Urinary bladder (tissue), 4 donors: ENCODE measurements at places on chromosomes 7 and 10. TPM values are rescaled to one million over a fixed set of nuclear protein-coding genes. Genes with fewer than 3 reads are reported as not detected.

- no peak for DNase-seq
Measured at GRCh38 chr10:107118866-107119265, 45.6 kb downstream of the SORCS1 start.

- no peak for DNase-seq
Measured at GRCh38 chr10:131490991-131491594, 179.6 kb upstream of the TCERG1L start.

- no peak for DNase-seq
Measured at GRCh38 chr7:65980478-65981250, 1.3 kb downstream of the GUSB start.

GRCh38 chr7:71193099-71193810 lies 61.3 kb downstream of the GALNT17 start:
- no peak for DNase-seq

DNA sequence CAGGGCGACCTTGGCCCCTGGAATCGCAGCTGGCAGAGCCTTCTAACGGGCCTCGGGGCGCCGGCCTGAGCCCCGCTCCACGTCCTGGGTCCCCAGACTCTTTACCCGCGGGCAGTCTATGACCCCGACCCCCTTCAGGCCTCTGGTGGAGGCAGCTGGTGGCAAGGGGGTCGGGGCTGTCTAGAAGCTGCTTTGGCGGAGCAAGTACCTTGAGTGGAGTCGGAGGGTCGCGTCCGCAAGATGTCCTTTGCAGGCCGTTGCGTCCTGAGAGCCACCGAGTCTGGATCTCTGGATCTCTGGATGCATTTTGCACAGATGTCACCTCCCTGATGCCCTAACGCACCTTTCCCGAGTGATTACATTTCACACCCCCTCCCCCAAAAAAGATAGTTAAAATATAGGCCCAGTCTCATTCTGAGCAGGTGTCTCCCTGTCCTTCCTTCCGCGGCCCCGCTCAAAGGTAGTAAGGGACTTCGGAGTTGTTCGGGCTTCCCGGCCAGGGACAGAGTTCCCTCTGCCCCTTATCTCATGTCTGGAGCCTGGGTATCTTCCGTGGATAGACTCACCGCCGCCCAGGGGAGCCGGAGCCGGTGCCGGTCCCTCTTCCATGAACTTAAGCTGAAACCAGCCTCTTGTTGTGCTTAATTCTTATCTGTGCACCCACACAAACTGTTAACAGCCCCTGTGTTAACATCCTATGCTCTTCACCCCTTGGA lies 457 bp downstream of the ACADSB start:
- DNase-seq: no peak

GRCh38 chr10:4541292-4541691 lies 284.7 kb upstream of the AKR1E2 start:
- no peak for DNase-seq

- DNase-seq: no peak
Measured at GRCh38 chr10:42962902-42963231, 114.0 kb upstream of the RET start.

- no peak for DNase-seq
Measured at GRCh38 chr7:70797109-70797514, 334.8 kb upstream of the GALNT17 start.

DNA sequence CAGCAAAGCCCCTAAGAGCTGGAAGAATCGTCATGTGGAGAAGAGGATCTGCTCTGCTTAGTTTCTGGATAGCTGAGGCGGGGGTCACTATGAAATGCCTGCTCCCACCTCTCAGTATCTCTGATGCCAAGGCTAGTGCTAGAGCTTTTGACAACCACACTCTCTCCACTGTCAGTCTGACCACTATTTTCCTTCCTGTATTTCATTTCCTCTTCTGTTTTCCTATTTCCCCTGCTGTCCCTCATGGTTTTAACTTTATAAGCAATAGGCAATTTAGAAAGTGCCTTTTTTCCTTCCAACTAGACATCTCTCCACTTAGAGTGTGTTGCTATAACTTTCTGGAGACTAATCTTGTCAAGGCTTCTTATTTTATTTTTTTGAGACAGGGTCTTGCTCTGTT lies 23.6 kb downstream of the C7orf57 start:
- DNase-seq: no peak

DNA sequence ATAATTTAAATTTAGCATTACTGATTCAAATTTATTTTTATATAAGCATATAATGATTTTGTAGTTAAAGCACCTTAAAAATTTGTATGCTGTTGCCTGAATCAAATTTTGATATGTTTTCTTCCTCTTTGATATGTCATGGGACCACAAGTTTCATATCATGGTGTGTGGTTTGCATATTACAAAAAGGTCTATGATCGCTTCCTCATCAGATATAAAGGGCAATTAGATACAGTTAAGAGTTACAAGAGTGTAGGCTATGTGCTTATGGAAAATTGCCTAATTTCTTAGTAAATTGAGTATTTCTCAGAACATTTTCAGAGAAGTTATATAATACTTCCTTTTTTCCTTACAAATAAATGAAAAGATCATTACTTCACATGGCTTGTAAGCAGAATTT lies 22.2 kb downstream of the MRC1 start:
- DNase-seq: no peak

DNA sequence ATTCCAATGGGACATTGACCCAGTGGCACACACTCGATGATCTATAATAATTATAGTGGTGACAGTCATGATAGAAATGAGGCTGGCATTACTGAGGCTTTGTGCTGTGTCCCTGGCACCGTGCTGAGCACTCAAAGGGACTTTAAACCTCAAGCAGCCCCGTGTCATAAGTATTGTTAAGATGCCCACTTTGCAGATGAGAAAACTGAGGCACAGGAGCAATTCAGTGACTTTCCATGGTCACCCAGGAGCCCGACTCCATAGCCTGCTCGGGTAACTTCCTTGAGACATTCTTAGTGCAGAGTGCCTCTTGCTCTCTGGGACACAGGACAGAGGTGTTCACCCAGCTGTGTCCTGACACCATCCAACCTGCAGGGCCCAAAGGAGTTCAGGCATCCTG lies 152.6 kb downstream of the C10orf105 start:
- no peak for DNase-seq

GRCh38 chr10:6140141-6140841 lies 51.5 kb downstream of the RBM17 start:
- DNase-seq: no peak

GRCh38 chr10:77189075-77189474 lies 448.5 kb downstream of the KCNMA1 start:
- DNase-seq: no peak

- no peak for DNase-seq
Measured at GRCh38 chr7:1975581-1975980, 257.2 kb downstream of the MAD1L1 start.

DNA sequence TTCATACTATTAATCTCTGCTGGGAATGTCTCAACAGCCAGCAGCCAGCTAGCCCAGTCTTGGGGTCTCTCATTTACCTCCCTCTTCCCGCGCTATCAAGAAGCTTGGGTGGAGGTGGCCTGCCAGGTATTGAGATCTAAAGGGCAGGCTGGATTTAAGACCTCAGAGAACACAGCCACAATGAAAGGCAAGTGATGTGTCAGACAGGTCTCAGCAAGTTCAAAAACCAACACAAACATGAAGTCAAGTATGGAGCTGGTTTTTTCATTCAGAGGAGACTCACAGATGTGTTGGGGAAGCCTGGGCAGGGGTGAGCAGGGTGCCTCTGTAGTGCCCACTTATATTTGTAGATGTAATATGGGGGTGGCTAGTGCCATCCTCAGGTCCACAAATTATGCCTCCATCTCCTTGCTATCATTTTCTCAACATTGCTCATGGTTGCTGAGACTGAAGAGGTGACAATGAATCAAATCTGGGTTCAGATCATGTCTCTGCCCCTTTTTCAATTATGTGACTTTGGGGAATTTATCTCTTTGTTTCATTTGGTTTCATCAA lies 27.7 kb upstream of the CROT start:
- no peak for DNase-seq

DNA sequence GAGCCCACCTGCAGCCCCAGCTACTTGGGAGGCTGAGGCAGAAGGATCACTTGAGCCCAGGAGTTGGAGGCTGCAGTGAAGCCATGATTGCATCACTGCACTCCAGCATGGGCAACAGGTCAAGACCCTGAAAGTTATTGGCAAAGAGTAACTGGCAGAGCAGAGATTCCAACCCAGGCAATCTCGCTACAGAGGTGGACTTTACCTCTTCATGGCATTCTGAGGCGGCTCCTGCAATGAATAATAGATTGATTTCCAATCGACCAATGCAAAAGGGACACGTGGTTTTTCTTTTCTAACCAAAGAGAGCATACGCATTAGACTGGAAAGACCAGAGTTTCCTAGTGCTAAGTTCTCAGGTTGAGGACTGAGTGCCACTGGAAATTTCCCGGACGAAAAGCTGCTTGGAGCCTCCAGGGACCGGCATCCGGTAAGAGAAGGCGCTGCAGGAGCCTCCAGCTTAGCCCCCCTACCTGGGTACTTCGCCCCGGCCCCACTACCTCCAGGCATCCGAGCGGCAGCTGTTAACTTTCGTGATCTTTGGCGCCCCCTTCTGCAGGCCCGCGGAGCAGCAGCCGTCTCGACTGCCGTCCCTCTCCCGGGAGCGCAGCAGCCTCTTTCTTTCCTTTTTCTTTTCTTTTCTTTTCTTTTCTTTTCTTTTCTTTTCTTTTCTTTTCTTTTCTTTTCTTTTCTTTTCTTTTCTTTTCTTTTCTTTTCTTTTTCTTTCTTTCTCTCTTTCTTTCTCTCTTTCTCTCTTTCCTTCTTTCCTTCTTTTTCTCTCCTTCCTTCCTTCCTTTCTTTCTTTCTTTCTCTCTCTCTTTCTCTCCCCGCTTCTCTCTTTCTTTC lies 4.1 kb downstream of the MBLAC1 start:
- DNase-seq: no peak

DNA sequence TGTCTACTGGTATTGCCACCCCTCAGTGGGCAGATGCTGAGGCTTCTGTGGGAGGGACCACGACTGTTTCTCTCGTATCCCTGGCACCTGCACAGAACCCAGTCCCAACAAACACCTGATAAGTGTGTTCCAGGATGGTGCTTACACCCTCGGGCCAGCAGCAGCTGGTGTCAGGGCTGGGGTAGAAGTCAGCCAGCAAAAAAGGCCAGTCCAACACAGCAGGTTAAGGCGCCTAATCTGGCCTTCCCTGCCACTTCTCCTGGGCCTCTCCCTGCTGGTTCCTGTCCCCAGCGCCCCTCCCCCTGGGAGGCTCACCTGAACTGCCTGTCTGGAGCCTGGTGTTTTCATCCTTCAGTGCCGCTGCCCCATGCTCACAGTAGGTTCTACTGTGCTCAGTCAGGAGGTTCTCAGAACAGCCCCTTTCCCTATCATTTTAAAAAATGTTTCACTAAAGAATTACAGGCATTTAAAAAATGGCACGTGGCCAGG lies 20.0 kb downstream of the PODXL start:
- no peak for DNase-seq

DNA sequence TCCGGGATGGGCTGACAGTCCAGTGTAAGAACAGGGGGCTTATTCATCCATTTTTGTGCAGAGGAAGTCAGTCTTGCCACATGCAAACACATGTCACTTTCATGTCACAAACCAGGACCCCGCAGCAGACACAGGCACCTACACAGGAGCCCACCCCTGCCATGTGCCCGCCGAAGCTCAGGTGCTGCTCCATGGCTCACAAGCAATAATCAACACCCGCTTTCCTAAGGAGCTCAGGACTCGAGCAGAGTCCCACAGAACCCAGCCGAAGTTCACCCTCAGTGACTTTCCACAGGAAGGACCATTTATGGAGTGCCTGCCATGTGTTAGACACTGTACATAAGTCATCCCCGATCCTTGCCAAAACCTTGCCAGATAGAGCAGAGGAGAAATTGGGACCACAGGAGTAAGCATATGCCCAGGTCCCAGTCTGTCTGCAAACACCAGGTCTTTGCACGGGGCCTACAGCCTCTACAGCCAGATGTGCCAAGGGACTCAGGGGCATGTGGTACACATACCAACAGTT lies 99.4 kb downstream of the EBF3 start:
- DNase-seq: no peak

DNA sequence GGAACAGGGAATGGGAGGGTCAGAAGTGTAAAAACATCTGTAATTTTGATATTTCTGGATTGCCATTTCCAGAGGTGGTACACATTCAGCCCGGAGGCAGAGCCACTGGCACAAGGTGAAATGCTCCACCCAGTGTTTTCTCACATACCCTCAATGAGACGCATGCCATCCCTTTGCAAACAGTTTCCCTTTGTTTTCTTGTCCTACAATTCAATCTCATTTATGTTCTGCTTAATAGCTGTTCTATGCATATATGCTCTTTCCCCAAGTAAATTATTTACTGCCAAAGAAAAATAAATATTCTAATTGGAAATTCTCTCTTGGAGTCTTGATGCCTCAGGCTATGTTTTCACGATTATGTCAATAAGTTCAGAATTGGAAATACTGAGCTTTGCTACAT lies 369.7 kb upstream of the AKR1E2 start:
- no peak for DNase-seq

- DNase-seq: no peak
Measured at GRCh38 chr10:73964743-73965142, 33.2 kb upstream of the VCL start.

DNA sequence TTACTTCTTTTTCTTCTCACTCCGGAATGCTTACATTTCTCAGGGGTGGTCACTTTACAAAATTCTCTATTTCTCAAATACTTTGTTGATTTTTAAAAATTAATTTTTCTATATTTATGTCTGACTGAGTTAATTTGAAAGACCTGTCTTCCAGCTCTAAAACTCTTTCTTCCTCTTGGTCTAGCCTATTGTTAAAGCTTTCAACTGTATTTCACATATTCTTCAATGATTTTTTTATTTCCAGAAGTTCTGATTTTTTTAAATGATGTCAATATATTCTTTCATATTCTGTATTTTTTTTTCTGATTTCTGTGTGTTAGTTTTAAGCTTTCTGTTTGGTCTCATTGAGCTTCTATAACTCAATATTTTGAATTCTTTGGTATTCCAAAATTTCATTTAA lies 27.3 kb upstream of the AKR1C2 start:
- no peak for DNase-seq

DNA sequence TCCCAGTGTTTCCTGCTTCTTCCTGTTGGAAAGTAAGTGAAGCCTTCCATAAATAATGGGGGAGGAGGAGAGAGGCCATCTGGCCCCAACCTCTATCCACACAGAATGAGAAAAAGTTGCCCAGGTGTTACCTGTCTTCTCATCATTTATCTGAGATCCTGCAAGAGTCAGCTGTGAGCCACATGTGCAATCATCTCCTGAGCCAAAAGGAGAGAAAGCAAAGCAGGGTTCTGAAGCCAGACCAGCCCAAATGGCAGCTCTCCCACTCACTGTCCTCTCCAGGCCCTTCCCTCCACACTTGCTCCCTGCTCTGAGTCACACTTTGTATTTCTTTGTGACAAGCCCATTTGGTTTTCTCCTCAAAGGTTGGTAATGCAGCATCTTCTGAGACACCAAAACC lies 65.9 kb downstream of the FAM204A start:
- DNase-seq: peak; percentile 74

GRCh38 chr10:43801140-43801539 lies 152.5 kb upstream of the ZNF32 start:
- DNase-seq: no peak

Gene HTRA1
- 145 TPM for polyA plus RNA-seq

Gene SPAM1
- polyA plus RNA-seq: not detected

Gene SUN3
- polyA plus RNA-seq: not detected

Gene GPC2
- polyA plus RNA-seq: 0.80 TPM

Gene TFR2
- polyA plus RNA-seq: 0.81 TPM

Gene NOS3
- 15.8 TPM for polyA plus RNA-seq

Gene CUBN
- 0.54 TPM for polyA plus RNA-seq

Gene FAM25G
- polyA plus RNA-seq: not detected

Gene FZD1
- polyA plus RNA-seq: 18.7 TPM

Gene VIPR2
- polyA plus RNA-seq: 7.8 TPM

Gene DNAH11
- polyA plus RNA-seq: 0.14 TPM
